ENCODE measurements at places on chromosomes 11 and 22. TPM values are rescaled to one million over a fixed set of nuclear protein-coding genes. Genes with fewer than 3 reads are reported as not detected.

- DNase-seq, result no peak
Observed at GRCh38 chr11:88295028-88295427, 42.5 kb downstream of the CTSC start.

DNA sequence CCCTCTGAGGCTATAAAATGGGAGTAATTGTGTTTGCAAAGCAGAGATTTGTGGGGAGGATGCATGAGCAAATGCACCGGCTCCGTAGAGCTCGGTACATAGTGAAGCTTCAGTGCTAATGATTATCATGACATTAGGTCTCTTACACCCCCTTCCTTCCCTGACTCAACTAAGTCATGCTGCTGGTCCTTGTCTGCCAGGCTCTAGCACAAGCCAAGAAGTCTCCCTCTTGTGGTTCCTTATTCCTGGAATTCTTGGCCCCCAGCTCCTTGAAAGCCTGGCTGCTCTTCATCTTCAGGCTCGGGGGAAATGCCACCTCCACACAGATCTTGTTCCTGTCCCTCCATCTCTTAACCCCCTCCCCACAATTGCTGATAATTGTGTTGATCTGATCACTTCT, 45.7 kb upstream of the SYT13 start:
- peak; percentile 21 for DNase-seq

- no peak for DNase-seq
Observed at GRCh38 chr11:122732342-122733315, 77.1 kb downstream of the UBASH3B start.

DNA sequence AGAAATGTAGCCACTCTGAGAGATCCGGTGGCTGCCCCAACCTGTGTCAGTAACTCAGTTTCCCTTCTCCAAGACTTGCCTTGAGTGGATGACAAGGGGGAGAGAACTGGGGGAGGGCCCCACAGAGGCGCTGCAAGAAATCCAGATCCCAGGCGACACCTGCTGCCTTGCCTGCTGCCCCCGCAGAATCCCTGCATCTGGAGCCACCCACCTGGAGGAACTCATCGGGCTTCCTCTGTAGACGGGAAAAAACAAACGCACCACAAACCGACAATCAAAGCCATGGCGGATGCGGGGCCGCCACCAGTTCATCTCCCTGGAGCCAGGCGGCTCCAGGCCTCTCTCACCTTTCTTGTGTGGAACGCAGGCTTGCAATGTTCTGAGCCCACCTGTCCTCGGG, 40.2 kb downstream of the MACROD1 start:
- no peak for DNase-seq

The FZD4 gene
- total RNA-seq, result 21.3 TPM

DNA sequence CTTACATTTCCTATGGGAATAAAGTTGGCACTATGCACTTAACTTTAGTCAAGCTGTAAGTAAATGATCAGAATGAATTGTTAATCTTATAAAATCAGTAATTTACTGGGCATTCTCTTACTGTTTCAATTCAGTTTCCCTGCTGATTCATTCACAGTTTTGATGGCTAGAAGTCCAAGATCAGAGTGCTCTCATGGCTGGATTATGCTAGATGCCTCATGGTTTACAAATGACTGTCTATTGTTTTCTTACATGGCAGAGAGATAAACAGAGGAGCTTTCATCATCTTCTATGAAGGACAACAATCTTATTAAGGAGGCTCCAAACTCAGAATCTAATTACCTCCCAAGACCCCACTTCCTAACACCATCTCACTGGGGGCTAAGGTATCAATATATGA, 135.1 kb upstream of the CARD18 start:
- DNase-seq, result peak; percentile 27

The ABCC8 gene
- not detected for total RNA-seq
